ENCODE measurements at places on chromosomes 4 and X.

DNA sequence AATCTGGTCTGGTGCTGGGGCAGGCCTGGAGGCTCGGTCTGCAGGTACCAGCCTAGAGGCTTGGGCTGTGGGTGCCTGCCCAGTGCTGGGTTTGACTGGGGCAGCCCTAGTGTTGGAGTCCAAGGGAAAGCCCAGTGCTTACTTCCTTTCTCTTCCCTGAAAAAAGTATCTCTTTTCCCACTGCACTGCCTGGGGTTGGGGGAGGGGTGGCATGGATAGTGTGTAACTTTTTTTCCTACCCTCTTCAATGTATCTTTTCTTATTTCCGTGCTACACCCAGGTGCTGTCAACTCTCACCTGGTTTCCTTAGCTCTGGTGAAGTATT lies 21.6 kb downstream of the KANTR start:
- no peak for DNase-seq

GRCh38 chr4:182770259-182770995 lies 146.8 kb downstream of the DCTD start:
- no peak for DNase-seq

DNA sequence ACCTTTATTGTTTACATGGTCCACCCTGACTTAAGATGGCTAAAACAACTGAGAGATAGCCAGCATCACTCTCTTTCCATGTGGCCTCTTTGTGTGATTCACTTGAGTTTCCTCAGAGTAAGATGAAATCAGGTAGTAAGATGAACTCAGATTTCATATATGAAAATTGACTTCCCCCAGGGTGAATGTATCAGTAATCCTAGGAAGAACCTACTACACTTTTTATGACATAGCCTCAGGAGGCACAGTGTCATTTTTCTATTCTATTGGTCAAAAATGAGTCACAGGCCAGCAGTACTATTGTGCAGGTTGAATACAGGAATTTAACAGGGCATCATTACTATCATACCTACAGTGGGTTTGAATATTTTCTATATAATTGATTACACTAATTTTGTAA lies 14.6 kb upstream of the SULT1E1 start:
- DNase-seq: no peak

GRCh38 chr4:149549911-149550310 lies 265.7 kb downstream of the IQCM start:
- no peak for DNase-seq
